ENCODE measurements at places on chromosomes 13 and 19.
A peak's percentile ranks its signal among the peaks of the same experiment; 100 is the strongest.

GRCh38 chr19:47660435-47660832, 51.5 kb downstream of the BICRA start:
- no peak for DNase-seq

- DNase-seq: no peak
Measured at GRCh38 chr13:20369886-20370361, 137.8 kb upstream of the GJB6 start.

GRCh38 chr13:48346583-48346982, 43.0 kb downstream of the RB1 start:
- DNase-seq: no peak

DNA sequence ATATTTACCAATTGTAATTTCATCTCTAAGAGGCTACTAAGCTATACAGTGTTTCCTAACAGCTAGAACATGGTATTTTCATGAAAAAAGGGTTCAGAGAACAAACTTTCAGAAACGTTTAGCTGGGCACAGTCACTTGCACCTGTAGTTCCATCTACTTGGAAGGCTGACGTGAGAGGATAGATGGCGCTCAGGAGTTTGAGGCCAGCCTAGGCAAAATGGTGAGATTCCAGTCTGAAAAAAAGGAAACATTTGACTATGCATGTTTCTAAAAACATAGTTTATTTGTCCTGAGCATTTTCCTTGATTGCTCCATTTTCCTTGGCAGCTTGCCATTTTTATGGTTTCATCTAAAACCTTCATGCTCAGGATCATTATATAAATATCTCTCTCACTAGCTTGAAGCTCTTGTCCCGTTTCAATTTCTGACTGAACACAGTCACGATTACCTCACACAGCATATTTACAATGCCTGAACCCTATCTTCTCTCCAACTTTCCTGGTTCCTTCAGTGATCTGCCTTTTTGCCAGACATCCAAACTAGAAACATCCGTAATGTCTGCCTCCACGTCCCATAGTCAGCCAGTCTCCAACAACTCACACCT, 200.8 kb downstream of the RGCC start:
- no peak for DNase-seq

GRCh38 chr19:3849092-3849491, 19.7 kb downstream of the ZFR2 start:
- DNase-seq: peak; percentile 74

DNA sequence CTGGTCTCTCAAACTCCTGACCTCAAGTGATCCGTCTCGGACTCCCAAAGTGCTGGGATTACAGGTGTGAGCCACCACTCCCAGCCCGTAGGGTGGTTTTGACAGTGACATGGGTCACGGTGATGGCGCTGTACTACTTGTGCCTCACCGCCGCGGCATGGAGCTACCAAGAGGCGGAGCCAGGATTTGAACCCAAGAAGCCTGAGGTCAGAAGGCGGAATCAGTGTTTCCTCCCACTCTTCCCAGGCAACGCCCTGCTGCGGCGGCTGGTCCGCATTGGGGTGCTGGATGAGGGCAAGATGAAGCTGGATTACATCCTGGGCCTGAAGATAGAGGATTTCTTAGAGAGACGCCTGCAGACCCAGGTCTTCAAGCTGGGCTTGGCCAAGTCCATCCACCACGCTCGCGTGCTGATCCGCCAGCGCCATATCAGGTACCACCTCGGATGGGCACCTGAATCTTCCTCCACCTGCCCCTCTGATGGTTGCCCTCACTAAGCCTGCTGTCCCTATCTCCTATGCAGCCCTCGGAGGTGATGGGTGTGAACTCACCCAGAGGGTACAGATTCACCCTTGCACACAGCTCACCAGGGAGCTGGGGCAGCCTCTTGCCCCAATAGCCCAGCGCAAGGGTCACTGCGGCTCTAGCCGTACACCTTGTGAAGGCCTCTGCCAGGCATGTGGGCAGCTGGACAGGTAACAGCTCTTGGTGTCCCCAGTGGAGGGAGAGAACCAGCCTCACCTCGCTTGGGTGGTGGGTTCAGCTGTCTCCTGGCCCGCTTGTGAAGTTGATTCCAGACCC, 5.6 kb downstream of the RPS9 start:
- DNase-seq: no peak

- DNase-seq: no peak
Measured at GRCh38 chr13:40875044-40875443, 85.6 kb downstream of the SLC25A15 start.

DNA sequence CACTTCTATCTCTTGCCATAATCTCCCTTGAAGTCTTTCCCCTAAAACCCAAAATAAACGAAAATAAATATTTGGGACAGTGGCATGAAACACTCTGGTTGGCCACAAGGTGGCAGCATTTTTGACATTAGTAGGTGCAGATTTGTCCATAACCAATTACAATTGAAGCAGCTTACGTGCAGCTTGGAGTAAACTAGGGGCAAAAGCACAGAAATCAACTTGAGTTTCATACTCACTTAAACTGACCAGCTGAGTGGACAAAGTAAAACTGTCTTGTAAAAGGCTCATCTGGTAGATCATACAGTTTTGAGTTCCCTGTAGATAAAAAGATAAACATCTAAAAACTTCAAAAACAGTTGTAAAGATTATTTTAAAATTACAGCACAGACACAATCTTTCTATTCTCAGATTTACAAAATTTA, 18.8 kb downstream of the PDCD5 start:
- DNase-seq: peak; percentile 73

GRCh38 chr13:49791315-49791710, 1.2 kb downstream of the KPNA3 start:
- no peak for DNase-seq
